ENCODE measurements at places on chromosomes 7 and 10.

DNA sequence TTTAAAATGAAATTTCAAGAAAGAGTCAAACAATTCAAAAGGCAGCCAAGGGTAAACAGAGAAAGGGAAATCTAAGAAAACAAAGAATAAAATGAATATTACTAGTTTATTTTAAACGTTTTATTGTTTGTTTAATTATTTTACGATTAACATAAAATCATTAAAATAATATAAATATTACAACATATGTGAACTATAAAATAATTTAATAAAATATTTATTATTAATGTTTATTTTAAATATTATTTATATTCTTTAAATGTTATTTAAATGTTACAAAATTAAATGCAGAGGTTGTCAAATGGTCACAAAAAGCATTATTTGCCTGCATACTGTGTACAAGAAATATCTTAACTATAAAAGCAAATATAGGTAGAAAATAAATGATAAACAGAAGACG is 786.7 kb upstream of the GHITM start:
- DNase-seq, result no peak

DNA sequence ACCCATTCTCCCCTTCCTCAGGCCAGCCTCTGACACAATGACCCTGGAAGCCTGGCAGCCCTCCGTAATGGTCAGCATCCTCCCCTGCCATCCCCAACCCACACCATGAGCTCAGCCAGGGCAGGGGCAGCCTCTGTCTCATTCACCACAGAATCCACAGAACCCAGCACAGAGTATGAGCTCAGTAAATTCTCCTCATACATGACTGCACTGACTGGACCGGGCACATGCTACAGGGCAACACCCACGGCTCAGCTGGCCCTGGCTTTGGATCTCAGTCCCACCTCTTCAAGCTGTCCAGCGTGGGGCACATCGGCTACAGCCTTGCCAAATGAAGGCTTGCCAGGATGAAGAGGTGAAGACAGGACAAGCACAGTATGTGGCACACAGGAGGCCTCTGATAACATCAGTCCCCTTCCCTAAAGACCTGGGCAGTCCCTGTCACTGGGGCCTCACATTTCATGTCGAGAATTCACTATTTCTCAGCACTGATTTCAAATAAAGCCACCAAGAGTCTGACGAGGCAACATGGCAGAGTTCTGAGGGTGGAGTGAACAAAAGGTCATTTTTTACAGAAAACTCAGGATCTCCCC is 7.9 kb downstream of the GPRIN2 start:
- DNase-seq, result no peak

DNA sequence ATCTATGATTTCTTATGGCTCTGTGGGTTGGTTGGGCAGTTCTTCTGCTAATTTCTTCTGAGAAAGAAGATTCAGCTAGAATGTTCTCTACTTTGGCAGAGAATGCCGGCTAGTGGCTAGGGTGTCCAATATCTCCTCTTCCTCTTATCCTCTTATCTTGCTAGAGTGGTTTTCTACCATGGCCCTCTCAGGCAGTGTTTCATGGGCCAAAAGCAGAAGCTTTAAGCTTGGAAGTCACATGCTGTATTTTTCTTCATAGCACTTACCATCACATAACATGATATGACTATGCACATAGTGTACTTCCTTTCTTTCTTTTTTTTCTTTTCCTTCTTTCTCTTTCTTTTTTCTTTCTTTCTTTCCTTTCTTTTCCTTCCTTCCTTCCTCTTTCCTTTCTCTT is 140.0 kb downstream of the ITGB8 start:
- DNase-seq, result no peak

- DNase-seq, result no peak
Measured at GRCh38 chr7:14196555-14196954, 207.1 kb upstream of the ETV1 start.

DNA sequence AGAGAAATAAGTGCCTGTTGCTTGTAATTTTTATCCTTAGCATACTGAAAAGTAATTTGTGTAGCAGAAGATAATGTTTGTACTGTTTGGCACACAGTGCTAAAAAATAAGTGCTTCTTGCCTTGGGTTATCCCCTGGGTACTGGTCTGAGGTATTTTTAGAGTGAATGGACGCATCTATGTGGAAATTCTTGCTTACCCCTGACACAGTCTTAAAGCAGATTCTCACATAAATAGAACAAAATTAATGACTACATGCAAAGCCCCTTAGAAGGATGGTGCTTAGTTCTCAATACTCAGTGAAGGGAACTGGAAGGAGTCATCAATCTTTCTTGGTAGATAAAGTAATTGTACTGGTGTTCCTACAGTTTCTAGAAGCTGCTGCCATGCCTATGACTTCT is 548.6 kb downstream of the ARL4A start:
- no peak for DNase-seq

GRCh38 chr7:71637578-71637977 is 505.6 kb downstream of the GALNT17 start:
- DNase-seq, result no peak

GRCh38 chr10:56632537-56632936 is 271.5 kb upstream of the ZWINT start:
- DNase-seq, result no peak
